ENCODE measurements at places on chromosomes 6 and 20.

DNA sequence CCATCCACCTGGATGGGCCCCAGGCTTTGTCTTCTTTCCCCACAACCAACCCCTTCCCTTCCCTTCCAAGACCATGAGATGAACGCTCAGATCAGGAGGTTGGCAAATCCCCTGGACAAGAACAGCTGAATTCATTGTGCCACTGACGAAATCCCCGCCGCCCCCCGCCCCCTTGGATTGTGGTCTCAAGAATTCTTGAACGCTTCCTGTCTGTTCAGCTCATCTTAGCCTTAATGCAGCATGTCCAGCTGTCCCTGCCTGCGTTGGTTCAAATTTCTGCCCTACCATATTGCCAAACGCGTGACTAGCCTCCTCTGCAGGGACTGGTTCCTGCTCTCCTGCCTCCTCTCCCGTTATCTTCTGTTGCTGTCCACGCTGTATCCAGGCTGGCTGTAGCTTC, 133.2 kb downstream of the CDH4 start:
- no peak for DNase-seq

DNA sequence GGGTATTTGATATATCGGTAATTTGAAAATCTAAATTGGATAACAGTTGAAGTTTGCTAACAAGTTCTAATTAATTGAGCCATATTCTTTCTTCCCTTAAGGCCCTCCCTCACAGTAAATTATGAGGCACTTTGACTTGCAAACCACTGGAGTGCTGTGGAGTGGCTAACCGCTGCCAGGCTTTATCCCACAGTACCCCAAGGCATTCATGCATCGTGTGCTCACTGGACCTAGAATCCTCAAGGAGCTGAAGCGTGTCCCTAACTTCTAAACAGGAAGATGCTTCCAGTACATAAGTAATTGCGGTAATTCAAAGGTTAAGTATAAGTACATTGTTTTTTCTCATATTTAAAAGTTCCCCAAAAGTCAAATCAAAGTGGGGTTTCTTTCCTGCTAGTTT, 499.9 kb downstream of the TFAP2A start:
- no peak for DNase-seq

GRCh38 chr6:156933201-156934068, 156.3 kb downstream of the ARID1B start:
- DNase-seq: peak; percentile 82

DNA sequence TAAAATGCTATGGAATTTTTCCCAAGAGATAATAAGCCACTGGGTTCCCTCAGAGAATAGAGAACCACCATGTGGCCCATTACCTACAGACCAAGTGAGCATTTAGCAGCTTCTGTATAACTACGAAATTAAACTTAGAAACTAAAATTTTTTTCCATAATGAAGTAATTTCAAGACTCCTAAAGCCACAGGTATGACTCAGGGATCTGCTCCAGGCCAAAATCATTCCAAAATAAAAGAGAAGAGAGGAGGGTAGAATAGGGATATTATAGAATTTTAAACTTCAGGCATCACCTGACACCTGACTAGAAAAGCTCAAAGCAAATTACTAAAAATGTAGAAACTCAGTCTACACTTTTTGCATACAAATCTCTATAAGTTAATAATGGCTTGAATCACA, 108.9 kb upstream of the DST start:
- no peak for DNase-seq

DNA sequence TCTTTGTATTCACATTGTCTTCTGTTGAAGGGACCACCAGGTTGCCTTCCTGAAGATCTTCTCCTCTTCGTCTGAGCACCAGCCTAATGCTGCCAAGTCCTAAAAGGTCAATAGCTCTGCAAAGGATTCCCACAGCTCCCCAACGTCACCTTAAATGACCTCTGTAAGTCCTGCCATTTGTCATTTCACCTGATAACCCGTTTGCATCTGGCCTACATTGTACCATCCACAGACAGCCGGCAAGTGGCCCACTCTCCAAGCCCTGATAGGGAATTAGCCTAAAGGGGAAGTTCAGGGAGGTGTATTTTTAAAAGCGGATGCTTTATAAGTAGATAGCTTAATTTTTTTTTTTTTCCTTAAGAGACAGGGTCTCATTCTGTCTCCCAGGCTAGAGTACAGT, 127.8 kb downstream of the ZMYND8 start:
- no peak for DNase-seq

- no peak for DNase-seq
Measured at GRCh38 chr6:113287396-113287795, 569.7 kb upstream of the MARCKS start.

- no peak for DNase-seq
Measured at GRCh38 chr6:117917176-117917575, 10.1 kb downstream of the SLC35F1 start.

- DNase-seq: no peak
Measured at GRCh38 chr6:143262859-143263258, 187.6 kb downstream of the ADAT2 start.

DNA sequence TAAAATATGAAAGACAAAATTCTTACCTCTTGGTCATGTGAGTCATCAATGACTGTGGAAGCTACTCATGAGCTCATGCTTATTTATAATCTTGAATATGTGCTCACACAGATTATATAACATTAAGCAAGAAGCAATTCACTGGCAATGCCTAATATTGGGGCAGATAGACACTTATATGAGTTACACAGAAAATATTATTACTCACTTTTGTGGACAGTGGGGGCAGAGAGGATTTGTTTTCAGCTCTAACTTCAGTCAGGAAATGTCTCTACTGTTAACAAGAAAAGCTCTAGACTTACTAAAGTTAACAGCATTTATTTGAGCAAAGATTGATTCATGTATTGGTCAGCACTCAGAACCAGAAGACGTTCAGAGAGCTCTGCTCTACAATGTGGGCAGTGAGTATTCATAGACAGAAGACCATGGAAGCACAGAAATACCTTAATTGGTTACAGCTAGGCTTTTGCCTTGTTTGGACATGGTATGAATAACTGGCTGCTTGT, 85.8 kb upstream of the AHI1 start:
- no peak for DNase-seq

DNA sequence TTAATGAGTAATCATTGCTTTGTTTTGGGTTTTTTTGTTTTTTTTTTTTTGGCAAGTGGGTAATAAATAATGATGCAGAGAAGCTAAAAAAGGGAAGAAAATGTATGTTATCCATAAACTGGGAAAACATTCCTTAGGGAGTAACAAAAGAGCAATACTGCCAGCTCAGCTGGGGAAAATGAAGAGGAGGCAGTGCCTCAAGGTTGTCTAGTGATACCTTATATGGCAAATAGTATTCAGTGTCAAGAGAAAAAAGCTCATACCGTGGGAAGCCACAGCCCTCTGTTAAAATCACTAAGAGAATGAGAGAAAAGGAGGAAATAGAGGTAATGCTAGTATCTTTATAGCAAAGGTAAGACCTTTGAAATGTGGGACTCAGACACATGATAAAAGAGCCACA, 47.1 kb upstream of the SMLR1 start:
- no peak for DNase-seq

- DNase-seq: peak; percentile 29
Measured at GRCh38 chr6:40930555-40930954, 108.5 kb downstream of the UNC5CL start.

DNA sequence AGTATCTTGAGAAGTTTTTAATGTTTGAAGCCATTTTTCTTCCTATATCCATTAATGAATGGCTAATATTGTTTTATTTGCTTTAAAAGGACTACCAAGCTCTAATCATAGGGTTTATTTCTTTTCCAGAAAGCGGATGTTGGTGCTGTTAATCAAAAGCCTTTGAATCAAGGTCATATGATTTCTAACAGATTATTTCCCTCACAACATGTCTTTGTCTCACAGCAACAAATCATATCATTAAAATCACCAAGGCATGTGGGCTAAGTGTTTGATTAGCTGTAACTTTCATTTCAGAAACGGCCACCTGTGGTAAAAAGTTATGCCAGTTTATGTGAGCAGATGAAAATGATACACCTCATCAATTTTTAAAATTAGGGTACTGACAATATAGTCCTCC, 21.7 kb downstream of the TRAF3IP2 start:
- DNase-seq: no peak

DNA sequence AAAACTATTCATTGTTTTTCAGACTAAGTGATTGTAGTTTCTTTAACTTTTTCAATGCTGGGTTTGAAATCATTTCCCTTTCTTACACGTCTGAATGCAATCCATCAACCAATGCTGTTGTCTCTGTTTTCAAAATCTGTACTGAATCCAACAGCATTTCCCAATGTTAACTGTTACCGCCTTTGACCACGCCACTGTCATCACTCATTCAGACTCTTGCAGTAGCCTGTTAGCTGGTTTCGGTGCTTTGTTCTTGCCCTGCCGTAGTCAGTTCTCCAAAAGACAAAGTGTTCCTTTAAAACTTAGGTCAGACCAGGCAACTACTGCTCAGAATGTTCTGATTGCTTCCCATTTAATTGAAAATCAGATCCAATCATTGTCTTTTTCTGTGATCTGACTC, 131.3 kb downstream of the PLCB4 start:
- DNase-seq: no peak

- no peak for DNase-seq
Measured at GRCh38 chr6:92587525-92587924, 831.8 kb downstream of the EPHA7 start.

DNA sequence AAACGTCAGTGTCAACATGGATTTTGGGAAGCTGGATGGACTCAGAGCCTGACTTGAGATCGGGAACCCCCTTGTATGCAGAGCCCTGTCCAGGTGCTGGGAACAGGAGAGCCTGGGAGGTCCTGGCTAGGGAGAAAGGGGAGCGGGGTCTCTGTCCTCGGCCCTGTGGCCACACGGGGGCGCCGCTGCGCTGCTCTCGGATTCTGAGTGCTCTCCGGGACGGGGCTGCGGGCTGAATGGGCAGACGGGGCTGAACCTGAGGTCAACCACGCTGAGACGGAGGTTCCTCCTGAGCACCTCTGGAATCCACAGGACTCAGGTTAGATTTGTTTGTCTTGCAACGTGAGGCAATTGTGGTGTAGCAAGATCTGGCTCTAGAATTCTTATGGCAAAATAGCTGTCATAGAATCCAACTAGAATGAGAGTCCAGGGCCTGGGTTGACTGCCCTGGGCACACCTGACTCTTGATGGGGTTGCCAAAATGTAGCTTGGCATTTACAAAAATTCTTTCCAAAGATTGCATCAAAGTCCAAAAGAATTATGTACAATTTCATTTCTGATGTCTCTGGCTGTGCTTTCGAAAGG, 20.6 kb upstream of the HLA-F start:
- peak; percentile 78 for DNase-seq

DNA sequence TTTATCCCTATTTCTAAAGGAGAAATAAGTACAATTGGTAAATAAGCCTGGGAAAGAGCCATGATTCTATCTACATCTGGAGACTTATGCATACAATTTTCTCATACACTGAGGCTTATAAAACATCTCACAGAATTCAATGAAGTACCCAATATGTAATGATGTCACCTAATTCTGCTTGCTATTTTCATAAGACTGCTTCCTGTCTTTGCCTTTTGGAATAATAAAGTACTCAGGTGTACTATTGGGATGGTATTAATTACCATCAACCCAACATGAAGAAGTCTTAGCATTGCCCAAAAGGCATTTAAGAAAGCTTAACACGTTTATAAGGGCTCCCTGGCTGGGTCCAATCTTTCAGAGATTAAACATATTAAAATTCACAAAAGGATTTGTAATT, 216.4 kb upstream of the TSHZ2 start:
- DNase-seq: no peak

DNA sequence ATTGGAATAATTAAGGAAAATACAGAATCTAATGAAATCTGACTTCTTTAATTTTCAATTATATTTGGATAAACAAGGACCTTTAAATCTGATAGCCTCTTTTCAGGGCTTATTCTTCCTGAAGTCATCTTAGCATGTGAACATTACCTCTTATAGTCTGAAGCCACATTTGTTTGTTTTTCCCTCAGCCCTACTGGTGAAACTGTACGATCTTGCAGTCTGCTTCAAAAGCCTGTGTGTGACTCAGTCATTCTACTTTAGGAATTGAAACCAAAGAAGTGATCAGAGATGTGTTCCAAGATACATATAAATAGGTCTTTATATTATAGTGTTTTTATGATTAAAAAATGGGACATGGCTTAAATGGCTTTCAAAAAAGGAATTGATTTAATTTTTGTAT, 67.5 kb downstream of the MACROD2 start:
- DNase-seq: no peak

DNA sequence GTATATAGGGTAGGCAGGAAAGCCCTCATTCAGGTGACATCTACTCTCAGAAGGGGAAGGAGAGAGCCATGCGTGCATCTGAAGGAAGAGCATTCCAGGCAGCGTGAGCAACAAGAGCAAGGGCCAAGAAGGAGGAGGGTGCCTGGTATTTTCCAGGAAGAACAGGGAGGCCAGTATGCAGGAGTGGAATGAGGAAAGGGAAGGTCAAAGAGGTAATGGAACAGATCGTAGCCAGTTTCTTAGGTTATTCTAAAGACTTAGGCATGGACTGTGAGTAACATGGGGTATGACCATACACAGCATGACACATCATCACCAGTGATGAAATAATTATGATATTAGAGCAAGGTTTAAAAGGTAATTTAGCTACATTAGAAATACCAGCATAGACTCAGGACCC, 24.1 kb downstream of the ALDH8A1 start:
- DNase-seq: no peak

DNA sequence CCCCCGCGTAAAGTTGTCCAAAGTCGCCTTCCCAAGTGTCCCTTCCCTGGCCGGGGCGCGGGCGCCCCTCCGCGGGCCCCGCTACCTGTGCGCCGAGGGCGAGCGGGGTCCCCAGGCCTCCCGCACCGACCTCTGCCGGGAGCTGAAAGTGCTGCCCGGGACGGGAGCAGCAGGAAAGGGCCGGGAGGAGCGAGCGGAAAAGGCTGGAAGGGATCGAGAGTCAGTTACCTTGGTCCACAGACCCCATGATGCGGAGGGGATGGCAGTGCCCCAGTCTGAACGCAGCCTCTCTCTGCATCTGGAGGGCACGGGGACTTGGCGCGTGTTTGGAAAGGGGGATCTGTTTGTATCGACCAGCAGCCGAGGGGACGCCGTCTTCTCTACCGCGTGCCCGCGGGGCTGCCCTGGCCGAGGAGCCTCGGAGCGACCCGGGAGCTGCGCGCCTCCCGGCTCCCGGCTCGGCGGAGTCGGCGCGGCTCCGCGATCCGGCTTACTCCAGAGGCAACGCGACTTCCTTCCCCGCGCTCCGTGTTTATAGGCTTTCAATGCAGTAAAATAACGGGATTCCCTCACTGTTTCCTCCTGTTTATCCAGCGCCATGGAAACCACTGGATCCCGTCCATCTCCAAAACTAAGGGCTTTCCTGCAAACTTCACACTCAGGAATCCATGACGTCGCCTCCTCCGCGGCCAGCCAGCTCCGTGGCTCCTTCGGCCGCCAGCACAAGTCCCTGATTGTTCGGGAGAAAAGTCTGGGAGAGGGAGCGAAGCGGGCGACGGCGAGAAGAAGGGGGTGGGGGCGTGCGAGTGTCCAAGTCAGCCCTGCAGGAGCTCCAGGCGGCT, 20.0 kb upstream of the NFATC2 start:
- peak; percentile 60 for DNase-seq

GRCh38 chr20:51529081-51529681, 13.3 kb downstream of the NFATC2 start:
- DNase-seq: no peak

GRCh38 chr6:11217360-11218101, 14.9 kb downstream of the NEDD9 start:
- DNase-seq: no peak

- no peak for DNase-seq
Measured at GRCh38 chr6:99192561-99192960, 156.9 kb downstream of the FAXC start.

- DNase-seq: no peak
Measured at GRCh38 chr6:57432157-57432556, 114.7 kb downstream of the PRIM2 start.

Data from left colon (tissue), 2 donors.